ENCODE measurements at places on chromosomes 11 and 22. TPM values are rescaled to one million over a fixed set of nuclear protein-coding genes. Genes with fewer than 3 reads are reported as not detected.

IFITM10 gene
- 1.1 TPM for total RNA-seq

CHST1 gene
- total RNA-seq = 0.32 TPM

DGCR6L gene
- total RNA-seq = 82.9 TPM

RFPL2 gene
- not detected for total RNA-seq
